ENCODE measurements at places on chromosomes 5 and 9. TPM values are rescaled to one million over a fixed set of nuclear protein-coding genes. Genes with fewer than 3 reads are reported as not detected.

GRCh38 chr5:52787600-52788504, at the start of the genes ITGA1 and PELO:
TSS of gene ITGA1 (plus strand) at chr5:52787916. CDS start at chr5:52788354, 438 bp downstream.
TSS of gene PELO (plus strand) at chr5:52787916. CDS start at chr5:52800395, 12,479 bp downstream.
- DNase-seq: peak; percentile 67

NTRK2 gene
- total RNA-seq: 3.8 TPM

GRCh38 chr5:43592363-43592762, 10.6 kb upstream of the NNT start:
- no peak for DNase-seq

SKP2 gene
- total RNA-seq: 4.6 TPM

SLC22A4 gene
- 2.0 TPM for total RNA-seq

DNA sequence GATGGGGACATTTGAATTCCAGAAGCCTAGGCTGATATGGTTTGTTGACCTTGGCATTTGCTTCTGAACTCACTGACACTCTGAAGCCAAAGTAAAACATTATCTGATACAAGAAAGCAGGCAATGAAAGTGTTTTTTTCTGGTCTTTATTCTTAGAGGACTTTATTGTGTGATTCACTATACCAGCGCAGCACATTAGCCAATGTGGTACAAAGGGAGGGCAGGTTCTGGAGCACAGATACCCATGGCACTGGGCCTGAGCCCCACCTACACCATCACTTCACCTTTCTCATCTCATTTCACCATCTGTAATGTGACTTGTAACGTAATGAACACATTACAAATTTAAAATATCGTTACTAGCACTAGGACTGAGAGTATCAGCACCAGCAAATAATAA, 89.7 kb upstream of the ZNF366 start:
- DNase-seq: no peak

PFN3 gene
- total RNA-seq: not detected

CDC20B gene
- total RNA-seq: not detected

C1QTNF3 gene
- total RNA-seq: 0.49 TPM

SELENOP gene
- 213 TPM for total RNA-seq

DNA sequence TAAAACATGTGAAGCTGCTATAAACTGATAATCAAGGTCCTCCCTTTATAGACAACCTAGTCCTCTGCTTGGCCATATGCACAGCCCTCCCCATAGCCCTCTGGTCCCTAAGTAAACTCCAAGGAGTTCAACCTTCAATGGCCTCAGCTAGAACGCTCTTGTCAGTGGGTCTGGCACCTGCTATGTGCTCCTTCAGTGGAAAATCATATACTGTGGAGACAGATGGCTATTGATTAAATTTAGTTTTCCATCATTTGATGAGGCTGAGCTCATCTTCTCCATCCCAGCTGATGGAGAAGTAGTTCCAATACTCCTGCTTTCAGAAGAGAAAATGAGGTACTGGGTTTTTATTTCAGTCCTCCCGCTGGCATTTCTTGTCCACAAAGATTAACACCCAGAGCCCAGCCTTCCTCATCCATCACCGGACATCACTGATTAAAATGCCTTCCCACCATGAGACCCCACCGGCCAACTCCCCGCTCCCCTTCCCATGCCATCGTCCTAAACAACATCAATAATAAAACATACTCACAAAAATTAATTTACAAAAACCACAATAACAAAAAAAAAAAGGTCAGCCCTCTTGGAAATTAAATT, 134.6 kb downstream of the TRIM32 start:
- no peak for DNase-seq

GRCh38 chr5:175517824-175518450, 39.6 kb downstream of the SFXN1 start:
- DNase-seq: no peak

SPATA31C1 gene
- total RNA-seq: not detected

DNA sequence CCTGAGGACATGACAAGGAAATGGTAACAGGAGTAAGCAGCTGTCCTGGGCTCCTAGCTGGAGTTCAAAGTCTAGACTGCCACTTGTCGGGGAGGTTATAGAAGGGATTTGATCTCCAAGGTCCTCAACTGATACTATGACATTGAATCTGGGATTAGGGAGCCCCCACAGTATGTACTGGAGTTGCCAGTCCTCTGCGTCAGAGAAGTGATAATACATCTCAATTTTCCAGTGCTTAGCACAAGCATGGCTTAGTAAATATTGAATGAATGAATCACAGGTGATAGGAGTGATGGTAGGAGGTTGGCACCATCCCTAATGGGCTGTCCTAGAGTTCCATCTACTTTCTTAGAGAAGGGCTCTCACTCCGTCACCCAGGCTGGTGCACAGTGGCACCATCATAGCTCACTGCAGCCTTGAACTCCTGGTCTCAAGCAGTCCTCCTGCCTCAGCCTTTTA, 6.2 kb upstream of the TPM2 start:
- DNase-seq: no peak

GRCh38 chr9:133583586-133583985, 25.6 kb downstream of the FAM163B start:
- DNase-seq: peak; percentile 91

GRCh38 chr5:16842896-16843295, 93.2 kb downstream of the MYO10 start:
- no peak for DNase-seq

PPP3R2 gene
- total RNA-seq: not detected

HSPB3 gene
- total RNA-seq: 418 TPM

GRCh38 chr9:132287256-132287760, 67.5 kb downstream of the SETX start:
- no peak for DNase-seq

OR1Q1 gene
- total RNA-seq: not detected

LCN9 gene
- total RNA-seq: not detected

DNA sequence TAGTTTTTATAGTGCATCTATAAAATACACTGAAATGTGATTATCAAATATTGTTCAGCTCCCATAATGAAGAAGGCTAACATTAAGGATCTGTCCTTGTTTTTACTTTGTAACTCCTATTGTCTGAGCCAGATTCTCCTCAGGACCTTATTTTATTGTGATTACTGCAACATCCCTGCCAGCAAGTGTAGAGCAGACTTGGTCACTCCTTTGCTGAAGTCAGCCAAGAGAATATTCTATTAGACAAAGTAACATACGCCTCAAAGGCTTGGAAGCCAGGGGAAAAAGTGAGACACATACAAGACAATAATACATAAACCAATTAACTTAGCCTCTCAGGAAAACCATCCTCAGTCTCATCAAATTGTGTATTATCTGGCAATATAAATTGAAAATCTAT, 269.6 kb downstream of the ARL15 start:
- no peak for DNase-seq

PLAC8L1 gene
- 0.49 TPM for total RNA-seq

GRCh38 chr9:20436476-20437195, 185.7 kb downstream of the MLLT3 start:
- no peak for DNase-seq

- DNase-seq: no peak
These were observed 11.7 kb upstream of the NUP214 start for GRCh38 chr9:131113655-131114054.

RASA1 gene
- total RNA-seq: 18.0 TPM

DNA sequence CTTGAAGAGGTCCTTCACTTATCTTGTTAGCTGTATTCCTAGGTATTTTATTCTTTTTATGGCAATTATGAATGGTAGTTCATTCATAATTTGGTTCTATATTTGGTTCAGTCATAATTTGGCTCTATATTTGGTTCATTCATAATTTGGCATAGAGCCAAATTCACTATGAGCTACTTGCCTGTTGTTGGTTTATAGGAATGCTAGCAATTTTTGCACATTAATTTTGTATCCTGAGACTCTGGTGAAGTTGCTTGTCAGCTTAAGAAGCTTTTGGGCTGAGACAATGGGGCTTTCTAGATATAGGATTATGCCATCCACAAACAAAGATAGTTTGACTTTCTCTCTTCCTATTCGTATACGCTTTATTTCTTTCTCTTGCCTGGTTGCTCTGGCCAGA, 142.2 kb downstream of the PLCXD3 start:
- no peak for DNase-seq

- DNase-seq: no peak
These were observed 64.5 kb downstream of the C9orf152 start for GRCh38 chr9:110143485-110143884.

MYOZ3 gene
- total RNA-seq: 6.2 TPM
